ENCODE measurements at places on chromosomes 4 and X.
A peak's percentile ranks its signal among the peaks of the same experiment; 100 is the strongest.

DNA sequence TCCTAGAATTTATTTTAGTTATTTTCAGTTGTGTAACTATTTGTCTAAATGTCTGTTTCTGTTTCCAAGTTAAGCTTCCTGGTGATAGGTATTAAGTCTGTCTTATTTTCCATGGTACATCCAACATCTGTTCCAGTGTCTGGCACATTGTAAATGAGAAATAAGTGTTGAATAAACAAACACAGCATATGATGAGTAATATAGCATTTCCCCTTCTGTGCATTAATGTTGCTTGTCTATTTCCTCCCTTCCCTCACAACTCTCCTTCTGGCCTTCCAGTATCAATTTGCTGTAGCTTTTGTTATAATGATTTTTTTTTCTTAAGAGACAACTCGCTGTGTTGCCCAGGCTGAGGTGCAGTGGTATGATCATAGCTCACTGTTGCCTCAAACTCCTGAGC, 36.1 kb downstream of the COPS4 start:
- DNase-seq = no peak

GRCh38 chr4:75985116-75985515, 5.6 kb downstream of the SDAD1 start:
- no peak for DNase-seq

GRCh38 chr4:646460-646859, 21.1 kb downstream of the PDE6B start:
- no peak for DNase-seq

DNA sequence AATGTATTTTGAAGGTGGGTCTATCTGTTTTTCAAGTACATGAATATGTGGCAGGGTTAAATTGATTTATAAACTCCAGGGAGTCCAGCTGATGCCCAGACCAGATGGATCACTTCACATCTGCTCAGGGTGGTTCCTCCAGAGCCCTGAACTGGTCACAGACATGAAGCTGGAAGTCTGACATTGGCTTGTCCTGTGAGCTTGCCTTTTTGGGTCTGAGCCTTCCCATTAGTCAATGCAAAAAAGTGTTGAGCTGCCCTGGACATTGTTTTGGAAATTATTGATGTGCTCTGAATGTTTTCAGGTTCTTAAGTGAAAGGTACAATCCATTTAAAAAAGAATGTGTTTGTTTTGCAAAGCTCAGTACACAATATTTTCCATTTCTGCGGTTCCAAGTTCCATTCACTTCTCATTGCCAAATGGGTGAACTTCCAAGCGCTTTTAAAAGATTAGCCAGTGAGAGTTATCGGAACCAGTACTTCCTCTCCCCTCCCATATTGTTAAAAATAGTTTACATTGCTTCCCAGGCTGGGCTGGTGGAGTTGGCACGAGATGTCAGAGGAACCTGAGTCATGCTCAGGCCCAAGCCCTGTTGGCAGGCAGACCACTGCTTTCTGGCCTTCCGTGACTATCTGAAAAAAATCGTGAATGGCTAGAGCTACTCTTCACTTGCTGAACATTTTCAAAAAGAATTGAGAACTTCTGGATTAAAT, 52.1 kb downstream of the PDGFRA start:
- peak; percentile 91 for DNase-seq

- DNase-seq = no peak
Observed at GRCh38 chrX:16601885-16602284, 48.1 kb upstream of the S100G start.

DNA sequence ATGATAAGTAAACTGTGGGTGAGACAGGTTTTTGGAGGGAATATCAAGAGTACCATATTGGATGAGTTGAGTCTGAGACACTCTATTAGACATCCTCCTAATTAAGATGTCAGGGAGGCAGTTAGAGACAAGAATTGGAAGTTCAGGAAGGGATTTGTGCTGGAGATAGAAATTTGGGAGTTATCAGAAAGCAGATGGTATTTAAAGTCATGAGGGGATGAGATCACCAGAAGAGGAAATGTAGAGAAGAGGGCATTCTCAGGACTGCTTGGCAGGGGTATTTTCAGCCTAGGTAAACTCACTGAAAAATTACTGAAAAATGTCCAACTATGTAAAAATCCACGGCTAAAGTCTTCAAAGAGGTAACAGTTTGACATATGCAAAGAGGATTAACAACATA, 161.6 kb upstream of the PGRMC2 start:
- DNase-seq = no peak

All from retinal pigment epithelial cell (primary cell).